ENCODE measurements at places on chromosomes 5 and 9.

GRCh38 chr9:81517954-81518353 is 171.4 kb downstream of the TLE1 start:
- DNase-seq = no peak

GRCh38 chr9:97809666-97810344 is 43.2 kb upstream of the FOXE1 start:
- no peak for DNase-seq

GRCh38 chr9:75612205-75612604 is 278.3 kb upstream of the PCSK5 start:
- DNase-seq = no peak

DNA sequence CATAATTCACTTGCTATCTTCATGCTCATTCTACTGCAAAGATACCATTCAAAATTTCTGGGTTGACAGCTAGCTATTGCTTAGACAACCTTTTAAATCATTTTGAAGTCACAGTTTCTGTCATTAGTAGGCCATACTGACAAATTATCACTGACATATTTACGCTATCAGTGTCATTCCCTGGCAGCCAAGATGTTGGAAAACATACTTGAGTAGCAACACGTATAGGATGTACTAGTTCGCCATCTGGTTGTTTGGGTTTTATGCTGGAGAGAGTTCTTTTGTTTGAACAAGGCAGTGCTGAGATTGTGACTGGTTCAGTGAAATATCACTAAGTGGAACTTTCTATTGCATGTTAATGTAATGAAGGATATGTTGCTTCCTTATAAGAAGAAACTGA is 621.9 kb downstream of the DTWD2 start:
- no peak for DNase-seq

DNA sequence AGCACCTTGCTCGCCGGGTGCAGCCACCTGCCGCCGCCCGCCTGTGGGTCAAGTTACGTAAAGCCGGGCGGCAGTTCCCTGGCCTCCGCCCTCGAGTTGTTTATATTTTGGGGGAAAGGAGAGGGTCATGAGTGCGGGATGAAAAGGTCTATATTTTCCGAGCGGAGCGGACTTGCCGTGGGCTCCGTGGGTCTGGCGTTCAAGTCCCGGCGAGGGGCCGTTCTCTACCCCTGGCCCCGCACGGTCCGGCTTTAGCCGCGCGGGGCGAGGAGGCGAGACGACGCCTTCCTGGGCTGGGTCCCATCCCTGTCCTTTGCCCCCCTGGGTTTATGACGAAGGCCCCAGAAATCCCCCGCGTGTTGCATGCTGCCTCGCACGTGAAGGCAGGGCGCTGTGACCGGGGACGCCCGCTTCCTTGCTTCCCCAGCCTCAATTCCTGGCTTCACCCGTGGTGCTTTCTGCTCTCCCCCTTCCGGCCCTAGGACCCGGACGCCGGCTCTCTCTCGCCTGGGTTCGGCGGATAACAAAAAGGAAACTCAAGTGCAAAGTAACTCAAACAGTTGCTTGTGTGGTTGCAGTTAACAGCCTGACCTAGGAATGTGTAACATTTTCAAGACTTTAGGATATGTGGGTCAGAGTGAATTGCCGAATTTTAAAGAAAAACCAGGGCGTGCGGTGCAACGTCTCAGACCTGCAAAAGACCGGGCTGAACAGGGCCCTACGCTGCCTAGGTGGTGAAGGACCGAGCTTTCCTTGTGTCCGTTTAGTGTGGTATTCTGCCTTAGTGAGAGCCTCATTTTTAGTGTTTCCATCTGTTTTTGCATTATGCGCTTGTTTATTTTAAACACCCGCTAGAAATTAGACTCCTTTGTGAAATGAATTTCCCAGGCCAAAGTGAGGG is 810 bp downstream of the VPS13A start:
- DNase-seq = no peak

GRCh38 chr9:105693435-105694189 is 729 bp upstream of the TMEM38B start:
- DNase-seq = no peak

Measured in NCI-H524 treated with DMSO at 0.1 percent for 48 hours (cell line).